ENCODE measurements at places on chromosomes 2 and 18. TPM values are rescaled to one million over a fixed set of nuclear protein-coding genes. Genes with fewer than 3 reads are reported as not detected.
A peak's percentile ranks its signal among the peaks of the same experiment; 100 is the strongest.

- DNase-seq: peak; percentile 69
Observed at GRCh38 chr18:73842795-73843394, 304.7 kb downstream of the FBXO15 start.

DNA sequence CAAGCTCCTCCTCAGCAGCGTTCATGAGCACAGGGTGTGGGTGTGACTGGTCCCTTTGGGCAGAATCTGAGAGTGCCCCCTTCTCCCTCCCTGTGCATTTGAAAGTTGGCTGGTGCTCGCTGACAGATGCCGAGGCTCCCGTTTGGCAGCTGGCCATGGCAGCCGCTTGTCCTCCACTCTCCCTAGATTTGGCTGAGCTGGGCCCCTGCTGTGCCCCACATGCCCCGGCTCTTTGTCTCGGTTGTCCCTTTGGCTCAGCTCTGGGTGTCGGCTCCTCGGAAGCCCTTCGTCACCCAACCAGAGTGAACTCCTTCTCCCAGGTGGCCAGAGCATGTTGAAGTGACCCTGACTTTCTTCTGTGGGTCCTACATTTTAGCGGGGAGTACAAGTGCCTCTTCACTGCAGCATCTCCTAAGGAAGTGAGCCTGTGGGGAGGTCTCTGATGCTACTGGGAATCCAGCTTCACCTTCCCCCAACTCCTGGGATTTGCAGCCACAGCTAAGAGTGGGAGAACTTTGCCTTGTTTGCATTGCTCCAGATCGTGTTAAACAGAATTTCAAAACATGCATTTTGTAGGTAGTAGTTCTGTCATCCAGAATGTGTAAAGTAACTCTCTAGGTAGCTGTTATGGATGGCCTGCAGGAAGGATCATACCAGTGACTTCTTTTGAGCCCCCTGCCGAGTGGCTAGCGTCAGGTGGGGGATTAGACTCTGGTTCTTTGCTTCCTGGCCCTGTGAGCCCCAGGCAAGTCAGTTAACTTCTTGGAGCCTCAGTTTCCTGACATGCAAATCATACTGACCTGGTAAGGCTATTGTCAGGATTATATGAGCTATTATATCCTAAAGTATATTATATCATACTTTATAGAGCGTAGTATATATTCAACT is 24.2 kb downstream of the HPCAL1 start:
- no peak for DNase-seq

DNA sequence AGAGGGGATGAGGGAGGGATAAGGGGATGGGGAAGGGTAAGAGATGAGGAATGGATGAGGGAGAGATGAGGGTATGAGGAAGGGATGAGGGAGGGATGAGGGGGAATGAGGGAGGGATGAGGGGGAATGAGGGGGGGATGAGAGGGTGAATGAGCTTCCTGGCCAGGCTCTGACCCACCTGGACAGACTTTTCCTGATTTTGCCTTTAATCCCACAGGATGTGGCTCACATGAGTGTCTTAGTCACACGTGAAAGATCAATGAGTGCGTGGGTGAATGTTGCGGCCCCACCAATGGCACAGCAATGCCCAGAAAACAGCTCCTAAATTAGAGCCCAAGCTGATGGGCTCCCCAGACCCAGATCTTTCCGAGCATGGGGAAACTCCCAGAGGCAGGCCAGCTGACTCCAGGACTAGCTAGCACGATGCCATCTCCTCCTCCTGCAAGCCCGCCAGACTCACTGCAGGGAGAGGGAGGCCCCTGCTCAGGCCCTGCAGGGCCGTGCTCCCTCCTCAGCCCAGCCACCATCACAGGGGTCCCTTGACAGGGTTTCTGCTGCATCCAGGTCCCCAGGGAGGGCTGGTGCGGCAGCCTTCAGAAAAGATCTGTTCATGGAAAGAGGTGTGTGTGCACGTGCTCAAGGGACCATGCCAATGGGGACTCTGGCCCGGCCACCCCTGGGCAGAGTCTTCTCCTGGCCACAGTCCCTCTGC is 41.4 kb downstream of the AQP12A start:
- DNase-seq: no peak

GRCh38 chr18:3444954-3445353 is 5.0 kb upstream of the TGIF1 start:
- no peak for DNase-seq

DNA sequence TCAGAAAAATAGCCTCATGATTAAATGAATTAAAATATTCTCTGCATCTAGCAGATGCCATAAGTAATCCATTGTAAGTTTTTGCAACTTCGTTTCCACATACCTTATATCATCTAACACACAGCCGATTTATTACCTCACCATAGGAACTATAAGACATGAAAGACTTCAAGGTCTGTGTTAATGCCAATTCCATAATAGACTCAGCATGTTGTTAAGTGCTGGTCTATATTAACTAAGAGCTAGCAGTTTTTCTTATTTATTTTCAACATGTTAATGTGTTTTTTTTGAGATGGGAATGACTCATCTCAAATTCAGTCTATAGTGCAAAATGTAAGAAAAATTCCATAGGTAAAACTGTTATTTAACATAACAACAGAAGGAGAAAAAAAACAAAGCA is 243.9 kb upstream of the GULP1 start:
- no peak for DNase-seq

DNA sequence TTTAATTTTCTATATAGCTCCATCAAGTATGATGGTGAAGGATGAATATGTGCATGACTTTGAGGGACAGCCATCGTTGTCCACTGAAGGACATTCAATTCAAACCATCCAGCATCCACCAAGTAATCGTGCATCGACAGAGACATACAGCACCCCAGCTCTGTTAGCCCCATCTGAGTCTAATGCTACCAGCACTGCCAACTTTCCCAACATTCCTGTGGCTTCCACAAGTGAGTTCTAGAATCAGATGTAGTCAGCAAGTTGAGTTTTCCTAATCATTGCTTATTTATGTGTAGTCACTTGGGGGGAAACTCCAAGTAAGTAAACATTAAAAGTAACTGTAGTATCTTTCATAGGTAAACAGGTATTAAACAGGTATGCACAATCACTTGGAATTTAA is 24.8 kb downstream of the SMAD4 start:
- DNase-seq: no peak

DNA sequence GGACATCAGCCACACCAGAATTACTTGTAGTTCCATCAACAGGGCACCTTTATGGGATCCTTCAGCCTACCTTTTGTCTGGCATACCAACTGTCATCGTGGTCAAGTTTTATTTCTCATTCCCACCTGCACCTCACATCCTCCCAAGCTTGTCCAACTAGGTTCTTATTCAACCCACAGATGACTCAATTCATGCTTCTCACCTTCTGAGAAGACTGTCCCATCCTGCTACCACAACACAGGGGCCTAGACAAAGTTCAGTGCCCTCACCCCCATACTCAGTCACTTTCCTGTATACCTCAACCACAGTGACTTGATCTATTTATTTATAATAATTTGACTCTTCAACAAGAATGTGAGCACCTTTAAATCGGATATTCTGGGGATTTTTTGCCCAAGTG is 114.4 kb upstream of the ACVR1C start:
- peak; percentile 29 for DNase-seq

GRCh38 chr2:201975964-201976612 is 57.6 kb upstream of the FZD7 start:
- no peak for DNase-seq

DNA sequence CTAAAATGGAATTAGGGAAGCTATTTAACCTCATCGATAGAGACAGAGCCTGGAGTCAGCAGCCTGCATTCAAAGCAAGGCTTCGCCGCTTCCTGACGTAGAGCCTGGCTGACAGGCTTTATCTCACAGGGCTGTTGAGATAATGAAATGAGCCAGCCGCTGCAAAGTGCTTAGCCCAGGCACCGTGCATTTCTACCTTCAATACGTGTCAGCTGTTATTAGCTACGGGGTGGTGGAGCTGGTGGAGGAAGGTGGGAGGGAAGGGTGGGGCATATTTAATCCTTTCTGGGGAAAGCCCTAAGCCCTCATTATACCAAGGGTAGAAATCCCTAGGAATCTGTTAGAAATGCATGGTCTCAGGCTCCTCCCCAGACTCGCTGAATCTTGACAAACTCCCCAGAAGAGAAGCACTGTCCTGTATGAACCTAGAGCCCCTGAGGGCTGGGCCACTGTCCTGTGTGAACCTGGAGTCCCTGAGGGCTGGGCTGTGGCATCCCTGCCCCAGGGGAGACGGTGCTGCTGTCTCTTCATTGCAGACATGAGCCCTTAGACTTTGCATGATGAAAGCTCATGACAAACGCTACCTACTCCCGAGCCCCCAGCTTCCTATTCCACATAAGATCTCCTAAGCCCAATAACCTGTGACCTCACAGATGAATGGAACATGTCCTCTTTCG is 72.4 kb downstream of the ALPK2 start:
- DNase-seq: no peak

- DNase-seq: no peak
Observed at GRCh38 chr2:154664248-154664647, 34.2 kb upstream of the KCNJ3 start.

DNA sequence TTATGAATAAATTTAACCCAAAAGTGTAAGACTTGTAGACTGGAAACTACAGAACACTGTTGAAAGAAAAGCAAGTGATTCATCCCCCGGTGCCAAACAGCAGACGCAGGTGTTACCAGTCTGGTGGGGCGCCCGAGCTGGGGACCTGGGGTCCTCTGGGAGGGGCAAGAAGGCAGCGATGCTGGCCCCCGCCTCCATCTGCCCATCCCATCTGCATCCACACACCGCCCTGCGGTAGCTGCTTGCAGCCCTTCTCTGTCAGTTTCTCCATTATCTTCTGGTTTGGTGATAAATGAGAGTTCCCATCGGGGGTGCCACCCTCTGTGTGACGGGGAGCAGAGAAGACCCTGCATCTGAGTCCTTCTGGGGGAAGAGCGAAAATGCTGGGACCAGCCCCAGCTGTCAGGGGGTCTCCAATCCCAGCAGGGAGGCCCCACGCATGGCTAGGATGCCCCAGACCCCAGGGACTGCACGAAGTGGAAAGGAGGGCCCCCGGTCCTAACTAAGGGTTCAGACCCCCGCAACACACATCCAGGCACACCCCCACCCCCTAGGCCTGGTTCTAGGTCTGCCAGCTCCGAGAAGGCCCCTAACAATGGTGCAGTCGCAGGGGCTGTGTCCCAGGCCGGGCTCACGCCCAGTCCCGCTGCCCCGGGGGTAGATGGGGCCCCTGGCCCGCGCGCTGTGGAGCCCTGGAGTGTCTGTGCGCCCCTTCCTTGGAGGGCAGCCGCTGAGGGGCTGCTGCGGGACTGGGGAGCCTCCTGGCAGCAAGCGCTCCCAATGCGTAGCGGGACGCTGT is 686 bp upstream of the RGPD8 start:
- DNase-seq: no peak

- no peak for DNase-seq
Observed at GRCh38 chr2:82596581-82596980, 1862.5 kb downstream of the SUCLG1 start.

- no peak for DNase-seq
Observed at GRCh38 chr2:32862269-32863055, 84.3 kb upstream of the LTBP1 start.

DNA sequence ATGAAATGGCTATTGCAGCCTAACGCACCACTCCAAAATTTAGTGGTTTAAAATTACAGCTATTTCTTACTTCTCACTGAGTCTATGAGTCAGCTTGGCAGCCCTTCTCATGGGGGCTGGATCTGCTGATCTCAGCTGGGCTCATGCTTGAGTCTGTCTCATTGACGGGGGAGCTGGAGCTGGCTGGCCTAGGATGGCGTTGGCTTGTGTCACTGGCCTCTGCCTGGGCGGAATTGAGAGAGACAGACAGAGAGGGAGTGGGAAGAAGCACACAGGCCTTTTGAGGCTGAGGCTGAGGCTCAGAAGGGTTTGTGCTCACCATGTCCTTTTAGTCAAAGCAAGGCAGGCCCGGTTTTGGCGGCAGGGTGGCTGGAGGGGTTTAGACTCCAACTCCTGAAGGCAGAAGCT is 412.1 kb upstream of the MYT1L start:
- DNase-seq: no peak

DNA sequence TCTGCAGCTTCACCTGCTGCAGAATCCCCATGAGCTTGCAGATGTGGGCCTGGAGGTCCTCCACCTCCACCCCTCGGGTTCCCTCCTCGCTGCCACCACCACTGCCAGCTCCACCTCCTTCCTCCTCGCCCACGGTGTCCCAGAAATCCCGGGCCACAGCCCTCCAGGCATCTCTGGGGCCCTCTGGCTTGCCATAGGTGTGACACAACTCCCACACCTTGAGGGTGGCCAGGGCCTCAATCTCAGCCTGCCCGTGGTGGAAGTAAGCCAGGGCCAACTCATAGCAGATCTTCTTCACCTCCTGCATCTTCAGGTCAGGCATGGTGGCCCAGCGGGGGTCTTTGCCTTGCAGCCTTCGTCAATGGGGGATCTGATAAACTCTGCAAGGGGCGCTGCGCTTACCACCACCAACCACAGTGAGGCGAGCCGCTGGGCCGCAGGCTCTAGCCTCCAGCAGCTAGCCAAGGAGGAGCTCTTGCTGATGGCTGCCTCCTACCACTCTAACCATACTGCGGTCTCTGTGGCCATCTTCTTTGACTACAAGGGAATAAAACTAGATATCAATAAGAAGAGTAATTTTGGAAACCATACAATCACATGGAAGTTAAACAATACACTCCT is 36.1 kb upstream of the ANKRD62 start:
- DNase-seq: no peak

DNA sequence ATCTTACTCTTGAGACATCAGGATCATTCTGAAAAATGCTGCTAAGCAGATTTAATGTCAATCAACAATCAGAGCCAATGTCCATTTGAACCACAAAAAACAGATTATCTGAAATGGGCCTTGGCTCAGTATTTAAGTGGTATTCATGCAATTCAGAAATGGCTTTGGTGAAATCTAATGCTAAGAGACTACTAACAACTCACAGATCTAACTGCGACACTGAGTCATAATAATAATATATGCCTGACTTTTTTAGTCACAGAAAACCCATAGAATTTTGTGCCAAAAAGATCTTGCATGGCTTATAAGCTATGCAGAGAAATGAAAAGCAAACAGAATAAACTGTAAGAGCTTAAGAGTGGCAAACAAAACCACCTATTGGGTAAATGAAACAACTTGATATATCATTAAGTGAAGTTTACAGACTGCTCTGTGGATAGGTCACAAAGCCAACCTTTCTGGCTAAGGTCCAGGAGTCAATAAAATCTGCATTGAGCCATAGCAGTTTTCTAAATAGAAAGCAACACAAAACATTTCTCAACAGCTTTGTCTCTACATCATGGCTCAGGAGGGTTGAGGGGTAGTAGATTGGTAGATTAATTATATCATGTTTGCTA is 234.3 kb downstream of the LRATD1 start:
- no peak for DNase-seq

GRCh38 chr2:69243652-69244051 is 143.4 kb downstream of the GFPT1 start:
- no peak for DNase-seq

The CNNM4 gene
- total RNA-seq: 11.3 TPM

The MC4R gene
- not detected for total RNA-seq

The OTOF gene
- 1.9 TPM for total RNA-seq

The MPP4 gene
- total RNA-seq: not detected

The SLC1A4 gene
- 16.7 TPM for total RNA-seq

The SCN1A gene
- total RNA-seq: not detected

The KIAA2012 gene
- total RNA-seq: not detected

The DSG4 gene
- not detected for total RNA-seq

The GKN2 gene
- not detected for total RNA-seq
